ENCODE measurements at places on chromosomes 5 and 9.

GRCh38 chr5:139698490-139699146, 50.5 kb downstream of the CXXC5 start:
- peak; percentile 27 for DNase-seq

DNA sequence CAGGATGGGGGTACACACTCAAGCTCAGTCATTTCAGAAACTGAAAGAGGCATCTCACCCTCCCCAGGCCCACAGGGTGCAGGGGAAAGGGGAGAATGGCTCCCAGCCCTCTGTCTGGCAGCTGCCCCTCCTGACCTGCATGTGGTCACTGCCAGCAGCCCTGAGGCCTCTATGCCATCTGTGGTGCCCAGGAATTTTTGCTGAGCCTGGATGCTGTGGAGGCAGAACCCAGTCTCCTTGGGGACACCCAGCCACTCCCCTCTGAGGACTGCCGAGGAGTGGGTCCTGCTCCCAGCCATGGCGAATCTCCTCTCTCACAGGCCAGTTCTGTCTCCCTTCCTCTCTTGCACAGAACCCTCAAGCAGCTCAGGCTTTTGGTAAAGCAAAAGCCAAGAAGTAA, 104.0 kb upstream of the ALDH1B1 start:
- DNase-seq: no peak

DNA sequence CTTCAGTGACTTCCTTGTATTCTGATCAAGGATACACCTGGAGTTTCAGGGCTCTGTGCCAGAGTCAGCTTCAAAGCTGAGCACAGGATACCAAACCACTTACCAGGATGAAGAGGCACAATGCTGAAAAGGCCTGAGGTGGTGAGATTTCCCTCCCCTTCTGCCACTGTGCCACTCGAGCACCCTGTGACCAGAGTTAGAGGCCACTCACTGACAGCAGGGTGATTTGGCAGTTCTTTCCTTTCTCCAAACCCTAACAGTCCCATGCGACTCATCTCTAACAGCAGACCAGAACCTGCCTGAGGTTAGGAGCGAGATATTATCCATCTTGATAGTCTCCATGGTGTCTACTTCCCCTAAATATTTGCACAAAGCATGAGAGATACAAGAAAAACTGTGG, 1.8 kb downstream of the PLGRKT start:
- DNase-seq: no peak

DNA sequence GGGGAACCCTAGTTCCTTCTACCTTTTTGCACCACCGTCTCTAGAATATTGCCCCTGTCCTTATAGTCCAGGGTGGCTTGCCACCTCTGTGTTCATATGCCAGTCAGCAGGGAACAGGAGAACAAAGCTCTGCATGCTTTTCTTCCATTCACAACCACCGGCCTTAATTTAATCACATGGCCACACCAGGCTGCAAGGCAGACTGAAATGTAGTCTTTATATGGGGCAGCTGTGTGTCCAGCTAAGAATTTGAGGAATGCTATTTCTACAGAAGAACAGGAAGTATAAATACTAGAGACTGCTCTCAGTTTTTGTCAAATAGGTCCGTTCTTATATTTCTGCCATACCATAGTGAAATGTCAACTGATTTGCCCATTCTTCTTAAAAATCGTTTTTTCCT, 5.8 kb downstream of the C5orf22 start:
- no peak for DNase-seq

- DNase-seq: no peak
Observed at GRCh38 chr9:69155341-69156030, 18.6 kb upstream of the TJP2 start.

- DNase-seq: no peak
Observed at GRCh38 chr5:91109634-91110033, 273.5 kb downstream of the ARRDC3 start.

- no peak for DNase-seq
Observed at GRCh38 chr5:149730620-149731331, 666 bp downstream of the PPARGC1B start.

GRCh38 chr9:129278391-129279237, 100.6 kb upstream of the IER5L start:
- peak; percentile 60 for DNase-seq

DNA sequence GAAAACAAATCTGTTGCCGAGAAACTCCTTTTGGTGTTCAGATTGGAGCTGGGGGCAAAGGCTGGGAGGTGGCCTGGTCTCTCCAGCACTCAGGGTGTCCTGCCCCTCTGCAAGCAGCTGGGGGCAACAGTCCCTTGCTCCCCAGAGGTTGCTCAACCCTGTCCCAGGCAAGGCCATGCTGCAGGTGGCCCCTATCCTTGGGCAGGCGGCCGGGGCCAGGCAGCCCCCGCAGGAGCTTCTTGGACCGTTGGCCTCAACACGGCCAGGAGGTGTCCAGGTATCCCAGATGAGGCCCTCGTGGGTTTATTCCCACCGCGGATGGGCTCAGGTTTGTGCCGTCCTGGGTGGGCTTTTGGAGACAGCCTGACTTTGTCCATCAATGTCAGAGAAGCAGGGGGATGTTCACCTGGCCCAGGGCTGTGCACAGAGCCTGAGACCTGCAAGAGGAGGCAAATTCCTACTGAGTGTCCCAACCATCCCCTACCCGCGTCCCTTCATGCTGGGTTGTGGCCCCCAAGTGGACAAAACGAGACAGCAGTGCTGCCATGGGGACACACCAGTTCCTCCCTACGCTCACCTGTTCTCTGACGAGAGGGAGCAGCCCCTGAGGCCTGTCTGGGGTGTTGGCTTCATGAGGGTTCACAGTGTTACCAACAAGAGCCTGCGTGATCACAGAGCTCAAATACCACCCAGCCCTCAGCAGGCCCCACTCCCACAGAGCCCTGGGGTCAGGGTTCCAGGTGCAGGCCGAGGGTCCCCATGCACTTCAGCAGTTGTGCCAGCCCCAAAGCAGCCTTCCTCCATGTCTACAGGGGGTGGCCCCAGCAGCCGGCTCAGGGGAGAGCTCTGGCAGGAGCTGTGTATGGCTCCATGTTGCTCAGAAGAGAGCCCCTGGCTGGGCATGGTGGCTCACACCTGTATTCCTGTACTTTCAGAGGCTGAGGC, 9.5 kb upstream of the CCDC187 start:
- DNase-seq: no peak

DNA sequence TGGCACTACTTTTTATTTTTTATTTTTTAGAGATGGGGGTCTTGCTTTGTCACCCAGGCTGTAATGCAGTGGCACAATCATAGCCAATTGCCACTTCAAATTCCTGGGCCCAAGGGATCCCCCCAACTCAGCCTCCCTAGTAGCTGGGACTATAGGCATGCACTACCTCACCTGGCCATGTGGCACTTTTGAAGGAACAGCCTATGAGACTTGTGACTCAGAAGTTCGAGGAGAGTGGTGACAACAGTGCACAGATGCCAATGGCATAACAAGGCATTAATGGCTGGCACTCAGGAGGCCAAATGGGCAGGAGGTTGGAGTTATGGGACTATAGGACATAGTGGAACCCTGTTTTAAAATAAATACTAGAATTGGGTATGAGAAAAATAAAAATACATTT, 33.7 kb downstream of the ANKRD31 start:
- DNase-seq: no peak

Data from NCI-H1436 treated with DMSO at 0.1 percent for 48 hours (cell line).